ENCODE measurements at places on chromosomes 12 and 14. TPM values are rescaled to one million over a fixed set of nuclear protein-coding genes. Genes with fewer than 3 reads are reported as not detected.

Gene DNAJC22
- not detected for total RNA-seq

Gene OTUB2
- total RNA-seq = 0.21 TPM

Gene ZNF385A
- total RNA-seq = 53.2 TPM

Gene GPR135
- total RNA-seq = 4.7 TPM

Gene KRT80
- total RNA-seq = not detected

Gene NKX2-1
- not detected for total RNA-seq

Gene NPAS3
- total RNA-seq = not detected

DNA sequence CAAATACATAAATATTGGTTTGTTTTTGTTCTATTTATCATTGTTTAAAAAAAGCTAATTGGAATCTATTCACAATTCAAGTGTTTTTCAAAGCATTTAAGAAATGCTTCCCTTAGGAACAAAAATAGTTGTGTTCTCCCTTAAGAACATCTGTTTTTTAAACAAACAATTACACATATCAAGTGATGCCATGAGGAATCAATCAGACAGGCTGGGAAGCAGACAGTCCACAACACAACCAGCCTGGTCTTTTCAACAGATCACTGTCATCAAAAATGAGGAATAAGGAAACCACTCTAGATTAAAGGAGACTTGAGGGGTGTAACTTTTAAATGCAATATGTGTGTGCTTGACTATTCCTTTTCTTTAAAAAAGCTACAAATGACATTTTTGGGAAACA, 25.5 kb downstream of the GALC start:
- DNase-seq = no peak

DNA sequence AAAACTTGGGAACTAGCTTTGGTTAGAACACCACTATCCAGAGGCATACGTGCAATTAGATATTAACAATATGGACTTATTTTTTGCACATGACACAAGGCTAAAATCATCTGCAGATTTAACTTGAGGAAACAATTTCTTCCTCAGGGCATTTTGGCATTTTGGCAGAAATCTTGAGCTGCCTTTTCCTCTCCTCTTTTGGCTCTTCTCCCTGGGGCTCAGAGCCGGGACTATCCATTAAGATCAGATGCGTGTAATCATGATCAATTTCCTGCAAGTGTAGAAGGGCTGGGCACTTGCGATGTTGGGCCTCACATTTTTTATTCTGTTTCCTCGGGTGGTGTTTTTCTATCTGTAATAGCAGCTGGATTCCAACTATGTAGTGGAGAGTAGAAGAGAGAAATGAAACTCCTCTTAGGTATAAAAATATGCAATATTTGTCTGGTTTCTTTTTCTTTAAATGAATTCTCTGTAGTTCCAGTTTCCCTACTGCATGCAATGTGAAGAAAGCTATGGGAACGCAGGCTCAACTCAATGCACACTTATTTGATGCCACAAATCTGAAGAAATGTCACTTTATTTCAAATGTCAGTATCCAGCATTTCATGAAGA, 1010.8 kb downstream of the FLRT2 start:
- no peak for DNase-seq

DNA sequence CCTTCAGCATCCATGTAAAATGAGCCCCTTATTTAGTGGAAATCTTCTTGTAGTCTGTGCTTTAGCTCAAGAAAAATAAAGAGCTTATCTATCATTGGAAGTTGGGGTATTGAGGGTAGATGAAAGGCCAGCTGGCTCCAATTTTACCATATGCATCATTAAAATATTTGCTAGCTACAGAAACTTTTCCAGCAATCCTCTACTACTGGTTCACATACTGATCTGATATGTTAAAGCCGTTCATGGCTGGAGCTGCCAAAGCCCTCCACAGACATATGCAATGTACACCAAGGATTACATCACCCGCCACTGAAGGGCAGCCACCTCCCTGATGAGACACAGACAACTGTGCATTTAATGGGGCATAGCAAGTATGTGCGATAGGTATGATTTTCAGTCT, 1205.3 kb downstream of the GALC start:
- DNase-seq = no peak

GRCh38 chr12:111597831-111598636, 1.1 kb downstream of the ATXN2 start:
- peak; percentile 12 for DNase-seq

DNA sequence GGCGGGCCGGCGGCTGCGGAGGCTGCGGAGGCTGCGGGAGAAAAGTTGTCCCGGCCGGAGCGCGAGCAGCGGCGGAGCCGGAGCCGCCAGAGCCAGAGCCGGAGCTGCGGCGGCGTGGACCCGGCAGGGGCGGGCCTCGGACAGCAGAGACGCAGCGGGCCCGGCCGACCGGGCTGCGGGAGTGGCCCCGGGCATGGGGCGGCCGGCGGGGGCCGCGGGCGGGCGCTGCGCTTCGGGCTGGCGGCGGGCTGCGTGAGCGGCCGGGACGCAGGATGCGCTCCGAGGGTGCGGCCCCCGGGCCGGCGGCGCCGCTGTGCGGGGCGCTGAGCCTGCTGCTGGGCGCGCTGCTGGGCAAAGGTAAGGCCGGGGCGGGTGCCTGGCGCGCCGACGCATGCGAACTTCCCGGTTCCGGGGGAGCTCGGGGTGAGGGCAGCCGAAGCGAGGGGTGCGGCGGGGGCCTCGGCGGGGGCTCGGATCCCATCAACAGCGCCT, at the start of gene TMEM132C:
Gene TMEM132C (plus strand): TSS at position 40 of the 492 bp plus-strand sequence. CDS start 233 bp downstream, at position 273.
- DNase-seq = no peak

GRCh38 chr12:60123557-60123956, 527.7 kb downstream of the SLC16A7 start:
- DNase-seq = no peak

DNA sequence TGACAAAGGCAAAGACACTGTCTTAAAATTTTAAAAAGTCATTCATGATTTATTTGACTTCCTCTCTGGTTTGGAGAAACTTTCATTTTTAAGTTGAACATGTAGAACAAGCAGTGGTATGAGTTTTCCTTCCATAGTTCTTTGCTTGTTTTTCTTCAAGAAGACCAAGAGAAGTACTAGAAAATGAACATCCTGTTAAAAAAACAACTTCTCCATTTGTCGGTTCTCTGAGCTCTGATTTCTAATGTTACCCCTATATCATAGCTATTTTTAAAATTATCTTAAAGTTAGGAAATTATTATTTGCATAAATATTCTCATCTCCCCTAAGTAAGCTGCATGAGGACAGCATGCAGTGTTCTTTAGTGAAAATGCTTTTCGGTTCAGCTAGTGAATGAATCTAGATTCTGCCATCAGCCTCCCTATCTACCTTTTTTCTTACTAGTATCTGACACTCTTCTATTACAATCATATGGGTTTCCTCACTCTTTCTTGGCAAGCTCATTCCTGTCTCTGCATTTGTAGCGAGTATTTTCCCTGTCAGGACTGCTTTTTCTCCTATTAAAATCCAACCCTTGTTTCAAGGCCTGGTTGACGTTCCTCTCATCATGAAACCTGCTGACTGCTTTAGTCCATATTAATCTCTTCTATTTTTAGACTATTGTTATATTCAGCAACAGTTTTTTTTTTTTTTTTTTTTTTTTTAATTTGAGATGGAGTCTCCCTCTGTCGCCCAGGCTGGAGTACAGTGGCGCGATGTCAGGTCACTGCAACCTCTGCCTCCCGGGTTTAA, 15.8 kb downstream of the DIP2B start:
- no peak for DNase-seq

- no peak for DNase-seq
Observed at GRCh38 chr14:50059763-50060616, 56.4 kb downstream of the VCPKMT start.

- DNase-seq = no peak
Observed at GRCh38 chr12:131909081-131909751, 14.8 kb downstream of the ULK1 start.

DNA sequence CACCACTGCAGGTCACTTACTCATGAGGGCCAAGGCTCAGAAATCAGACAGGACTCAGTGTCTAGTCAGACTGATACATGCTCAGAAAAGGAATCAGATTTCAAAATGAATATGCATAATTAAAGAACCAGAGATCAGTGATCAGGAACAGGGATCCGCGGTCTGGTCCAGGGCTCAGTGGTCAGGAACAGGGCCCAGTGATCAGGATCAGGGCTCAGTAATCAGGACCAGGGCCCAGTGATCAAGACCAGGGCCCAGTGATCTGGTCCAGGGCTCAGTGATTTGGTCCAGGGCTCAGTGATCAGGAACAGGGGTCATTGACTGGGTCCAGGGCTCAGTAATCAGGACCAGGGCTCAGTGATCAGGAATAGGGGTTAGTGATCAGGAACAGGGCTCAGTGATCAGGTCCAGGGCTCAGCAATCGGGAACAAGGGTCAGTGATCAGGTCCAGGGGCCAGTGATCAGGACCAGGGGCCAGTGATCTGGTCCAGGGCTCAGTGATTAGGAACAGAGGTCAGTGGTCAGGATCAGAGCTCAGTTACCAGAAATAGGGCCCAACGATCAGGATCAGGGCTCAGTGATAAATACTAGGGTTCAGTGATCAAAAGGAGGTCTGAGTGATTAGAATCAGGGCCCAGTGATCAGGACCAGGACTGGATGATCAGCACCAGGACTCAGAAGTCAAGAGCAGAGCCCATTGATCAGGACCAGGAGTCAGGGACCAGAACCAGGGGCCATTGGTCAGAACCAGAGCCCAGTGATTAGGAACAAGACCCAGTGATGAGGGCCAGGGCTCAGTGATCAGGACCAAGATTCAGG, 175.3 kb downstream of the TMEM121 start:
- no peak for DNase-seq

GRCh38 chr12:2797721-2798418, 3.1 kb downstream of the FKBP4 start:
- DNase-seq = no peak

- no peak for DNase-seq
Observed at GRCh38 chr12:53453953-53454640, 2.2 kb downstream of the PCBP2 start.

GRCh38 chr12:1906579-1906978, 11.9 kb downstream of the CACNA2D4 start:
- DNase-seq = no peak

GRCh38 chr12:96233939-96234461, 39.8 kb downstream of the ELK3 start:
- peak; percentile 97 for DNase-seq

- no peak for DNase-seq
Observed at GRCh38 chr12:823028-823698, 70.8 kb downstream of the WNK1 start.

GRCh38 chr12:62766496-62766895, 168.5 kb downstream of the PPM1H start:
- no peak for DNase-seq

- no peak for DNase-seq
Observed at GRCh38 chr14:69091695-69092094, 61.2 kb downstream of the DCAF5 start.

DNA sequence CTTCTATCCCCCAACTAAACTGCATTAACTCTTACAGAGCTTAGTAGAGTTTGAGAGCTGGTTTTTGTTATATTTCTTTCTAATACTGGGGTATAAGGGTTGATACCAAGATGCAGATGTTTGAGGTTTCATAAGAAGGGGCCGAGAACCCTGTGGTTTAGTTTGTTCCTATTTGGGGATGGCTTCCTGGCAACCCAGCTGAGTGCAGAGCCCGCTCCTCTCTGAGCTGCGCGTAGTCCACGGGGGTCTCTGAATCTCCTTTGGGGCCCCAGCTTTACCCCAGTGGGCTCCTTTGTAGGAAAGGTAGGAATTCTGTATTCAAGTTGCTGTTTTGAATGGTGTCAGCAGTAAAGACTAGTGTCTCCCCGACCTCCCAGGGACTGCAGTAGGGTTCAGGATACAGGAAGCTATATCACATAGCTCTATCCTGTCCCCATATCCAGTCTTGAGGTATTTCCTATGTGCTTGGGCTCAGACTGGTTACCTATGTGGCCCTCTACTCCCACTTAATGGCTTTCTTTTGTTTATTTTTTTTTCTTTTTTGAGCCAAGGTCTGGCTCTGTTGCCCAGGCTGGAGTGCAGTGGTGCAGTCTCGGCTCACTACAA, 25.4 kb downstream of the PLXNC1 start:
- DNase-seq = no peak

- DNase-seq = peak; percentile 94
Observed at GRCh38 chr14:50560931-50561285, 963 bp downstream of the ATL1 start.

- DNase-seq = no peak
Observed at GRCh38 chr12:3871356-3871755, 1.8 kb downstream of the PARP11 start.

DNA sequence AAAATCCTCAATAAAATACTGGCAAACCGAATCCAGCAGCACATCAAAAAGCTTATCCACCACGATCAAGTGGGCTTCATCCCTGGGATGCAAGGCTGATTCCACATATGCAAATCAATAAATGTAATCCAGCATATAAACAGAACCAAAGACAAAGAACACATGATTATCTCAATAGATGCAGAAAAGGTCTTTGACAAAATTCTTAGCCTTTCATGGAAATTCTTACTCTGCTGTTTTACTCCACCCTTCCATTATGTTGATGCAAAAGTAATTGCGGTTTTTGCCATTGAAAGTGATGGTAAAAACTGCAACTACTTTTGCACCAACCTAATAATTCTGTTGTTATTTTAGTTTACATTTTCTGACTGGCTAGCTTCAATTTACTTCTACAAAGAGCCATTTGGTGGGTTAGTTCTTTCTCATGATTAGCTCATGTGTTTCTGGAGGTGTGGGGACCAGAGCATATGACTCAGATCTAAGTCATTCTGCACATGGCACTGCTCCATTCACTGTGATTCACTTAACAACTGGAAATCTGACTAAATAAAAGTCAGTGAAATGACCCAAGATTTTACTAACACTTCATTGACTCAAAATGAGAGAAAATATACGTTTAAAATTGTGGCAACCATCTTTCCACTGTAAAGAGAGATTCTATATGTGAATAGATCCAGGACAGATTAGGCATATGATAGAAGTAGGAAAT, 99.9 kb downstream of the TMTC3 start:
- DNase-seq = peak; percentile 68

DNA sequence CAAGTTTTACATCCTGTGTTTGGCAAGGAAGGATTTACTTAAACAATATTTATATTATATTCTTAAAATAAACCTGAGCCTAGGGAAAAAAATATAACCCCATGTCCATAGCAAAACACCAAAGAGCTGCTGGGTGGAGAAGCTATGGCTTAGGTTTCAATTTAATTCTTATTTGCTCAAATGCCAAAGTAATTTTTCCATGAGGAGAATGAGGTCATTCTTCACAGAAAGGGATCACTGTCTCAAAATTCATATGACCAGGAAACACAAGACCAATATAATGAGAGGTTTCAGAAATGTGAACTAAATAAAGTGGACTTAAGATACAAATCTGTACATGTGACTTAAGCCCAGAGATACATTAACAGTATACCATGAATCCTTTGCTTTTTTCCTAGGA, 195.0 kb downstream of the PHLDA1 start:
- DNase-seq = no peak

Measured in ascending aorta (tissue), 2 donors.